T-helper 22 cell (primary cell): ENCODE measurements at places on chromosomes 5 and 9.

- DNase-seq: no peak
Observed at GRCh38 chr5:32343058-32343672, 30.4 kb upstream of the MTMR12 start.

GRCh38 chr9:16671591-16672137, 198.8 kb downstream of the BNC2 start:
- DNase-seq: no peak

DNA sequence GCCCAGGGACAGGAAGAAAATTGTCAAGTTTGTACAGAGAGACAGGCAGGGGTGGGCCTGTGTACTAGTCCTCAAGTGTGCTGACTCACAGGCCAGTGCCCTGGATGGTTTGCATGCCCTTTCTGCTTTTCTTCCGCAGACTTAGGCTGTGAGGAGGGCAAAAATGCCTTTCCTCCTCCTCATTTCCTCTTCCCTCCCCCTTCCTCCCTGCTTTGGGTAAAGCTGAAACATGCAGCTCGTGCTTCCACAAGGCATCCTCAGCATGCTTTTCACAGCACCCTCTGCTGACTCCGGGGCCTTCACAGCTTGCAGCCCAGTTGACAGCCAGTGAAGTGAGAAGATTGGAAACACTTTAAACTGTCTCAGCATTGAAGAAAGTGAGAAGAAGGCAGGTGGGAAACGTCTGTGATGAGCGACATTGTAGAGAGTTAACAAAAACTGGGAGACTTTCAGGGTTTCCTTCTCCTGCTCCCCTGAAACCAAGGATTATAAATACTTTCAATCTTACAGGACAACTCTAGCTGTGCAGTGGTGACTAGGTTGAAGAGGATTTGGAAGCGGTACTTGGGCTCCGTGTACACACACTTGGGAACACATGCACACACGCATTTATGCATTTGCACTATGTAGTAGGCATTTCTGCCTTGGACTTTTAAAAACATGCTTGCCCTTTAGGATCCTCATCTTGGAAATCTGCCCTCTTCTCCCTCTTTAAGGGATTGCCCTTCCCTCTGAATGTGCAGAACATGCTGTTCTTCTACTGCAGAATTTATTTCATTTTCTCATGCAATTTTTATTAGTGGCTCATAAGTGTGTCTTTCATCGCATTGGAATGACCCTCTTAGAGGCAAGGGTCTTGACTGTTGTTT, 138.8 kb downstream of the GRIA1 start:
- no peak for DNase-seq

DNA sequence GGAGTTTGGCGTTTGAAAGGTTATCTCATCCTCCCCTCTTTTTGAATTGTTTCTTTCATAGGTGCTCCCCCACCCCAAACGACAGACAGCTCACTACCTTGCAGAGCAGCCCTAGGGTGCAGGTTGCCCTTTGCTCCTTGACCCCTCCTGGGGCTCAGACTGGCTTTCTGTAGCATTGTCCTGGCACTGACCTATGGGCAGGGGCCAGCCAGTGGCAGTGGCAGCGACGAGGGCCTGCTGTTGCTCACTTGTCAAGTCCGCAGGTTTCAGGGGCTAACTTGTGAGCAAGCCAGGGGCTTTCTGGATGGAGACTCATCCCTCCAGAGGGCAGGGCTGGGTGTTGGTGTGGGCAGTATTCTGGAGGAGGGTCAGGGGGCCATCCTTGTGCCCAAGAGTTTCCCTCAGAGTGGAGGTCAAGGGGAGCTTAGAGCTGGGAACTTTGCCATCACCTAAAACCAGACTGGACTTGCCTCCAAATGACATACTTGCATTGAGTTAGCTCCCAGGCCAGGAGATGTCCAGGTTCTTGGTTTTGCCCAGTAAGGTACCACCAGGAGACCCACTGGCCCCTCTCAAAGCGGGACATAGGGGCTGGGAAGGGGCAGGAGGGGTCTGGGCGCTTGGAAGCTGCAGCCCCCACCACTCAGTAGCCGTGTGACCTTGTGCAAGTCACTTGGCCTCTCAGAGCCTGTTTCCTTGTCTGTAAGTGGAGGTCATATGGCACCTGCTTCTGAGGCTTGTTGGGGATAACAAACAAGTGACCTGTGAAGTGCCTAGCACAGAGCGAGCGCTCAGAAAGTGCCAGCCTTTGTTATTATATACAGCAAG, 53.5 kb upstream of the CDKN2AIPNL start:
- DNase-seq: no peak

DNA sequence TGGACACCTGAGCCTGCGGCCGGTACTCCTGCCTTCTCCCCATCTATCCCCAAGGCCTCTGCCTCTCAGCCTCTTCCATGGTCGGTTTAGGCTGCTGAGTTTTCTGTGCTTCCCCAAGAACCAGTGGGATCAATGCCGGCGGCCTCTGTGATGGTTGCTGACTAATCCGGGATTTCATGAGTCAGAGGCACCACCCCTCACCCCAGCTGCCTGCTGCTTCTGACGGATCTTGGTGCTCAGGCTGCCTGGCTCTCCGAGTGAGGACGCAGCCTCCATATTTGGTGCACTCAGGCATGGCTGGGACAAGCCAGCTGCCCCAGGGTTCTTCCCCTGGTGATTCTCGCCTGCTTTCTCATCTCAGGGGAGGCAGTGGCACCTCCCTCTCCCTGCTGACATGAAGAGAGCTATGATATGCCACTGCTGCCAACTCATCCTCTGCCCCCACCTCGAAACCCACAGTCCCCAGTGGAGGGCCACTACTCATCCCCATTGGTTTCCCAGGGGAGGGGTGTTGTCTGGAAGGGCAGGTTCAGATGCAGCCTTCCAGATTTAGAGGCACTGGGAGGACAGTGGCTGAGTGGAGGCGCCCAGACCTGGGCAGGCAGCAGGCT, 3.3 kb upstream of the MAN1B1 start:
- no peak for DNase-seq
